ENCODE measurements at places on chromosomes 3 and 15.

DNA sequence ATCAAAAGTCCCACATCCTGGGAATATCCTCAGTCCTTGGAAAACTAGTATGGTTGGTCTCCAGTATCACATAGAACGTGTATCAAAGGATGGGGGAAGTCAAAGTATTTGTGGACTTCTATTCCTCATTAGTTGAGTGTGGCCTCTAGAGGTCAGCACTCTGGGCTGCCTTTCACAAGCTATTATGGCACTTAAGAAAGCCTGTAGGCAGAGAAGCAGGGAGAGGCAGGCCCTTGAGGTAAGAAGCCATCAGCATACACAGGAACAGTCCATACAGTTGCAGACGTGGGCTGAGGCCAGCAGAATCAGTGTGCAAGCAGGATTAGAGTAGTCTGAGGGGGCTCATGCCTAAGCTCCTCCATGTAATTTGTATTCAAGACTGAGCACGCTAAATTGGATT is 341.7 kb downstream of the CLSTN2 start:
- no peak for DNase-seq

DNA sequence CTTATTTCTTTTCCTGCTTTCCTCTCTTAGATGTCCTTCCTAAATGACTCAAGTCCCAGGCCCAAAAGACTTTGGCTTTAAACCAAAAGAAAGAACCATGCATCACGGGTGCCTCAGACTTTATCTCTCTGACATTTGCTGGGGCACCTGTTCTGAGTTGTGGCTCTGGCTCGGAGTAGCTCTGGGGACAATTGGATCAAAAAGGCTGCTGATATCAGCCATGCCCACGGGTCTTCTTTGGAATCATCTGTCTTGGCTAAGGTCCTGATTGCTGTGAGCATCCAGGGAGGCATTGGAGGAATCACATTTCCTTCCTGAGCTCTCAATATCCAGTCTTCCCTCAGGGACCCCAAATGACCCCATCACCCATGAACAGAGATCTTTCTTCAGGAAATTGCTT is 59.9 kb downstream of the CLSTN2 start:
- DNase-seq: no peak

GRCh38 chr3:34022147-34022546 is 223.7 kb downstream of the PDCD6IP start:
- DNase-seq: no peak

GRCh38 chr3:56962206-56962605 is 98.3 kb upstream of the SPATA12 start:
- peak; percentile 76 for DNase-seq

GRCh38 chr3:149460117-149460516 is 14.4 kb upstream of the TM4SF4 start:
- DNase-seq: no peak

DNA sequence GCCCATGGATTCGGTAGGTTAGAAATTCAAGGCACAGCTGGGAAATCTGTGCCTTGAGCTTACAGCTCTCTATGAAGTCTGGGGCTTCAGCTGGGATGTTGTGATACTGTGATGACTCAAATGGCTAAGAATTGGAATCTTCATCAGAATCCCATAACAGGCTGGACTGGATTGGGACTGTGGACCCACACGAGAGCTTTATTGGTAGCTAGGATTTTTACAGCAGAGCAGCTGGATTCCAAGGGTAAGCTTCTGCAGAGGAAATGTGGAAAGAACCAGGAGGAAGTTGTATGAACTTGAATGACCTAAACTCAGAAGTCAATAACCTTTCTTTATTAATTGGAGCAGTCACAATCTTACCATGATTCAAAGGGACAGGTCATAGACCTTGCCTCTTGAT is 1187.1 kb downstream of the ROBO1 start:
- DNase-seq: no peak

DNA sequence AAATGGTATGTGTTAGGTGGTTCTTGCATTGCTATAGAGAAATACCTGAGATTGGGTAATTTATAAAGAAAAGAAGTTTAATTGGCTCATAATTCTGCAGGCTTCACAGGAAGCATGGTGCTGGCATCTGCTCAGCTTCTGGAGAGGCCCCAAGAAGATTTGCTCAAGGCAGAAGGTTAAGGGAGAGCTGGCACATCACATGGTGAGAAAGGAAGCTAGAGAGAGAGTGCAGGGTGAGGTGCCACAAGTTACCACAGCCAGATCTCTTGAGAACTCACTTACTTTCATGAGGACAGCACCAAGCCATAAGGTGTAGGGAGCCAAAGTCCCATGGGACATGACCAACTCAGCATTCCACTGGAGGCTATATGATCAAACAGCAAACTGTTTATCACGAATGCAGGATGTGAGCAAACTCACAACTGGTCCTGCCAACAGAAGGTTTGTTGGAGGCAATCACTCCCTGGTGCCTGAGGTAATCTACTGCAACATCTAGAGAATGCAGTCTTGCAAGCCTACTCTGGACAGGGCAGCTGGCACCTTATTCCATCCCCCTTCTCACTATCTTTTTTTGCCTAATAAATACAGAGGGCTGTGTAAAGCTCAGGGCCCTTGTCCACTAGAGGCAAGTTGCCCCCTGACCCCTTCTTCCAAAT is 28.1 kb upstream of the CCR2 start:
- DNase-seq: no peak

- no peak for DNase-seq
These were observed 99.7 kb downstream of the NAALADL2 start for GRCh38 chr3:174958671-174959328.

Data from NCI-H345 (cell line).